ENCODE measurements at places on chromosomes 1 and 21.

- no peak for DNase-seq
Measured at GRCh38 chr1:11980676-11980972, 380 bp downstream of the MFN2 start.

DNA sequence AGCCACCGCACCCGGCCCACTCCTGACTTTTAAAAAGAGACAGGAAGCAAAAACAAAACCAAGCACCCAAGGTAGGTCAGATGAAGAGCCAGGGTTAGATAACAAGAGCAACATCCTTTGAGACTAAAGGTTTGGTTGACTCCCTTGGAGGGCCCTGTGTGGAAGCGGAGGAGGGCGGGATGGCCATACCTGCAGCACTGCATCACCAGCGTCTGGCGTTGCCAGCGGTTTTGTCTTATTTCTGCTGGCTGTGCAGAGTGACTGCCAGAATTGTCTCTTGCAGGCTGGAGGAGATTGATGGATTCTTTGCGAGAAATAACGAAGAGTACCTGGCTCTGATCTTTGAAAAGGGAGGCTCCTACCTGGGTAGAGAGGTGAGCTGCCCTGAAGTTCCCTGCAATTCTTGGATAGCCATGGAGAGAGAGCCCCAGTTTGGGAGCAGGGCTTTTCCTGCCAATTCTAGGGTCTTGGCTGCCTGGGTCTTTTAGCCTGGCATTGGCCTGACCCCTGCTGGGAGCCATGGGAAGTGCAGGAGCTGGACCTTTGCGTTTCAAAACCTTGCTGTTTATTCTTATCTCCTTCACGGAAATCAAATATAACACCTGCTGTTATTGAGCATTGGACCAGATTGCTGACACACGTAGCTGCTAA is 24.0 kb downstream of the QSOX1 start:
- no peak for DNase-seq

GRCh38 chr1:25247829-25248754 is 838 bp upstream of the RSRP1 start:
- no peak for DNase-seq

DNA sequence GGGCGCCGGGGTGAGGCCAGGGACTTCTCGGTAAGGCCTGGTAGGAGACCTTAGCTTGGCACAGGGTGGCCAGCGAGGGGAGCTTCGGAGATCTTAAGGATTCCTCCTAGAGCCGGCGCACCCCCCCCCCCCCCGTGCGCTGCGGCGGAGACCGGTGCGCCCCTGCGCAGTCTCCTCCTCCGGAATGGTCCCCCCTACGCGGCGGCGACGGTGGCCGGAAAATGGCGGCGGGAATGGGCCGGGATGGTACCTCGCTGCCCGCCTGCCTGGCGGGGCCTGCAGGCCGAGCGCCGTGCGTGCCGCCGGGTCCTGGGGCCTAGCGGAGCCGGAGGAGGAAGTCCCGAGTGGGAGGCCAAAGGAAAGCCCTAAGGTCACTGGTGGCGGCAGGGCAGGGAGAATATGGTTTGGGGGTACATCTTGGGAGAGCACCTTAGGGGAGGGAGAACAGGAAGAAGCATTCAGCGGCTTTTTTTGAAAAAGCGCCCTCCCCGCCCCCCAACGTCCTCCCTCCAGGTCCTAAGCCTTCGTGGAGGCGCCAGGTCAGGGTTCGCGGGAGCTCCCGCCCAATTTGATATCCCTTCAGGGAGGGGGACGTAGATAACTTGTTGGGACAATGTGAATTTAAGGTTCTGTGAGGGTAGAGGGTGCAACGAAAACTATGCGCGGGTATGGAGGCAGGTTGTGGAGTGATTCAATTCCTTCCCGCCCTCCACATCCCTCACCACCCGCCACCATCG is 429 bp downstream of the SRRM1 start:
- DNase-seq, result peak; percentile 15

DNA sequence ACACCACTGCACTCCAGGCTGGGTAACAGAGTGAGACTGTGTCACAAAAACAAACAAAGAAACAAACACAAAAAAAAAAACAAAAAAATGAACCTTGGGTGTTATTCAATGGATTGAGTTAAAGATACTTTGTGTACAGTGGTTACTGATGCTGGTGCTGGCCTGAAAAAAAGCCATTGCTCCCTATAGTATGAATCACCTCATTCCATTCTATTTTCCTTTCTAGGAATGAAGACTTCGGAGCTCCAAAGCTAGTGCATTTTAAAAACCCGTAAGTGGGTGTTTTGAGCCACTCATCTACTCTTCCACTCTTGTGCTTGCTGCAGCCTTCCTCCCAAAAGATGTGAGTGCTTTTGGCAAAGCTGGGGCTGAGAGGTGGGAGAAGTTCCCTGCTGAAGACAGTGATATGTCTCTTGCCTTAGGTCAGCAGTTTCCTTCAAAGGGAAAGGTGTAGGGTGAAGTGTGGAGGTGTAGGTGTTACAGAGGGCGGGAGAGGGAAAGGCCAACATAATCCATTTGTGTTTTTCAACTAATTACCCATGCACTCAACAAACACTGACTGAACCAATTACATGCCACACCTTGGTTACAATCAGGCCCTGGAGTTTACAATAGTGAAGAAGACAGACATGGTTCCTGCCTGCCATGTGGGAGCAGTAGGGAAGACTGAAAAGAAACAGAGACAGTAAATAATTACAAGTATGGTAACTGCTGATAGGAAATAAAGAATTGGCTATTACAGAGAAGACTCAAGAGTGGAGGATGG is 55.0 kb upstream of the SERBP1 start:
- DNase-seq, result no peak

DNA sequence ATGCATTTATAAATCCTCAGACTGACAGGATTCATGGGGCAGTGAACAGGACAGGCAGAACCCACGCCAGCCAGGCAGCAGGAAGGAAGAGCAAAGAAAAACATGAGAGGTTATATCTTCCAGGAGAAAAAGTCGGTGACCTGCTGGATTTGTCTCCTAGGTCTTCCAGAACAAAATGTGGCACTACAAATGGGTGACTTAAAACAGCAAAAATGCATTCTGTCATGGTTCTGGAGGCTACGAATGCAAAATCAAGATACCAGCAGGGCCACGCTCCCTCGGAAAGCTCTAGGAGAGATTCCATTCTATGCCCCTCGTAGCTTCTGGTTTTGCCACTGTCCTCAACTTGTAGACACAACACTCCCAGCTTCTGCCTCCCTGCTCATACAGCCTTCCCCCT is 63.4 kb downstream of the PSMG1 start:
- DNase-seq, result no peak

- DNase-seq, result no peak
Measured at GRCh38 chr1:236159704-236160539, 17.6 kb downstream of the GPR137B start.

DNA sequence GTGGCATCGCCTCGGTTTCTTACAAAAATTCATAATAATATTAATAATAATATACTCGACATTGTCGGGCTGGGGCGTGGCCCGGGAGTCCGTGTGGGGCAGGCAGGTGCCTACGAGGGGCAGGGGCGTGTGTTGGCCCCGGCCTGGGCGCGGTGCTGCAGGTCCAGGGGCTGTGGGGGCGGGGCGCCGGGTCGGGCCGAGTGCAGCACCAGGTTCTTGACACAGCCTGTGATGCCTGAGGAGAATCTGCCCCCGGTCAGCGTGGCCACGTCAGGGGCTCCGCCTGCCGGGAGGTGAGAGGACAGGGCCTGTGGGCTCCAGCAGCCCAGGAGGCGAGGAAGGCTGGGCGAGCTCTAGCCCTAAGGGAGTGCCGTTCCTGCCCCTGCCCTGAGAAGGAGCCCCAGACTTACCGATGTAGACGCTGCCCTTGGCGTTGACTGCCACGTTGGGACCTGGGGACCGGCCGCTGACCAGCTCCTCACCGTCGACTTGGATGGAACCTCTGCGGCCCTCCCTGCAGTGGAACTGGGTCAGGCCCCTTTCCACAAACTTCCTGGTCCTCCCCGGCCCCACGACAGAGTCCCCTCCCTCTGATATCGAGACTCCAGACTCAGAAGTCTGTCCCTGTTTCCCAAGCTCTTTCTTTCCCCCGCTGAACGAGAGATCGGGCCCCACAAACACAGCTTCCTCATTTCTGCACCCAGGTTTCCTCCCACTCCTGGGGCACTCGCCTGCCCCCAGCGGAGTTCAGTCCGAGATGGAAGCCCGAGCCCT is 11.3 kb downstream of the LDLRAD2 start:
- no peak for DNase-seq

DNA sequence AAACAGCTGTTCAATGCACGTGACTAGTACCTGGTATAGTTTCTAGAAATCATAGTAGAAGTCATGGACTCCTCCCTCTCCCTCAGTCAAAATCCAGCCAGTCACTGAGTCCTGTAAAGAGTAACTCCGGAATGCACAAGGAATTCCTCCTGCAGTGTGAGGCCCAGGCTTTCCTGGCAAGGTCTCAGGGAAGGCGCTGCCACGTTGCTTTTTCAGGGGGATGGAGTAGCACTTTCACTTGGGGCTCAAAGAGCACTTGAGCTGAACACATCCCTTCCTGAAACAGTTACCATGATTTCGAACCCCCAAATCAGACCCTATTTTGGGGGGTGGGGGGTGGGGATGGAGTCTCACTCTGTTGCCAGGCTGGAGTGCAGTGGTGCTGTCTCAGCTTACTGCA is 26.4 kb upstream of the LRRC8D start:
- no peak for DNase-seq

DNA sequence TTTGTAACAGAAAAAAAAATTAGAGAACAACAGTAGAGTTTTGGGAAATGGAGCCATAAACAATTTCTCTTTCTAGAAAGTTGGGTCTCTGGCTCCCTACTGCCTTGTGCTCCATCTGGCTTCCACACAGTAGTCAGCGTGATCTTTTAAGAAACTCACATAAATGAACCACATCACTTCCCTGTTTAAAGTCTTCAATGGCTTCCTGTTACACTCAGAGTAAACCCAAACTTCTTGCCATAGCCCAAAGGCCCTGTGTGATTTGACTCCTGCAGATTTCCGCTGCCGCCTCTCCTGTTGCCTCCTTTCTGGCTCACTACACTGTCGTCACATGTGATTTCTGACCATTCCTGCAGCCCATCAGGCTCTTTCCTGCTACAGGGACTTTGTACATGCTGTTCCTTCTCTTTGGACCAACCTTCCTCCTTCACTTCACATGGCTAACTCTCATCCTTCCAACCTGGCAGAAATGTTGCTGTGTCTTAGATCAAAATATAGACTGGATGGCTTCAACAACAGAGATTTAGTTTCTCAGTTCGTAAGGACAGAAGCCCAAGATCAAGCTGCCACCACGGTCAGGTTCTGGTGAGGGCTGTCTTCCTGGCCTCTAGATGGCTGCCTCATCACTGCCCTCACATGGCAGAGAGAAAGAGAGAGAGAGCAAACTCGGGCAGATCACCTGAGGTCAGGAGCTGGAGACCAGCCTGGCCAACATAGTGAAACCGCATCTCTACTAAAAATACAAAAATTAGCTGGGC is 34.0 kb downstream of the OPRD1 start:
- peak; percentile 39 for DNase-seq

DNA sequence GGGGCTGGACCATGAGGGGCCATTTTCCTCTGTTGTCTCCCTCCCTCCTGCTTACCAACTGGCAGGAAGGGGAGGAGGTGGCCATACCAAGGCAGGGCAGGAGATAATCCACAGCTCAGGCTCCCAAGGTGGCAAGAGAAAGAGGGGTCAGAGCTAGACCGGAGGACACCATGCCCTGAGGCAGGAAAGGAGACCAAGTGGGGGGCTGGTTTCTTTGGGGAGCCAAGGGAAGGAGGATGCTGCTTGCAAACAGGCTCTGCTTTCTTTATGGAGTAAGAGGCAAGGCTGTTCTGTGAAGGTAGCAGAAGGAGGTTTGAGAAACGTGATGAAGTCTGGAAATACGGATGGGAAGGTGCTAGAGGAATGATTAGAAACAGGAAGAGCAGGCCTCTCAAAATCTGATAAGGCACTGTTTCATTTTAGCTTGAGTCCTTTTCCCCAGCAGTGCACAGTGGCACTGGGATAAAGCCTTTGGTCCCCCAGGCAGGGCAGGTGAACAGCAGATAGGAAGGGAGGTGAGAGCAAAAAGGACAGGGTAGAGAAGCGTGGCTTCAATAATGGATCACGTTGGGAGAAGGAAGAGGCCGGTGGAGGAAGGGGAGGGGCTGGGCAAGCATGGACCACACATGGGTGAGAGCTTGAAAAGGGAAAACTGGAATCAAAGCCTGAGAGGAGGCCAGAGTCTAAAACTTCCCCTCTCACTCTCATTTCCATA is 44.2 kb upstream of the GALNT2 start:
- no peak for DNase-seq

GRCh38 chr21:38447611-38448010 is 50.7 kb downstream of the ERG start:
- no peak for DNase-seq

- DNase-seq, result no peak
Measured at GRCh38 chr1:112143871-112144441, 154.5 kb upstream of the KCND3 start.

DNA sequence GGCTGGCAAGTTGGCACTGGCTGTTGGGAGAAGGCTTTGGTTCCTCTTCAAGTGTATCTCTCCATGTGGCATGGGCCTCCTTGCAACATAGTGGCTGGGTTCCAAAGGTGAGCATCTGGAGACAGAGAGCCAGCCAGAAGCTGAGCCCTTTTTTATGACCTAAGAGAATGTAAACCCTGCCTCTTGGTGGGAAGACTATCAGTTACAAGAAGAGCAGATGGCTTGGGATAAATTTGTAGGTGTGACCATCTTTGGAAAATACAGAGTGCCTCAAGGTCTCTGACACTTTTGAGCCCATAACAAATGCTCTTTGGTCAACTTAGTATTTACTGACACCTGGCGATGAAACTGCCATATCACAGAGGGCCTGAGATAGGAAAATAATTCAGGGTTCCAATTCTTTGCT is 31.4 kb upstream of the PRELP start:
- no peak for DNase-seq

DNA sequence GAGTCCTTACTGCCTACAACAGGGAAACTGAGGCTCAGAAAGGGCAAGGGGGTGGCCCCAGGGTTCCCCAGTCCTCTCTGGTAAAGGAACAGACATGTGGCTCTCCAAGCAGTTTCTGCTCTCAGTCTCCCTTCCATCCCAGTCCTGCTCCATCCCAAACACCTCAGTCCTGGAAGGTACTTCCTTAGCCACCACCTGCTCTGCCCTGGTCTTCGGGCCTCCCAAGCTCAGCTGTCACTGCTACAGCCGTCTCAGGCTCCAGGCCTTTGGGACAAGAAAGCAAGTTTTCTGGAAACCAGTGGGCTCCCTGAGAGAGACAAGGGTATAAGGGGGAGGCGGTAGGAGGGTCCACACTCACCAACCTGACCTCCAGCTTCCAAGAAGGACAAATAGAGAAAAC is 23.1 kb upstream of the ADGRB2 start:
- DNase-seq, result no peak

GRCh38 chr21:14321042-14321441 is 61.9 kb downstream of the HSPA13 start:
- DNase-seq, result no peak

Measured in PC-9 (cell line).